Frontal cortex (tissue), 4 donors: ENCODE measurements at places on chromosomes 6 and 20.

DNA sequence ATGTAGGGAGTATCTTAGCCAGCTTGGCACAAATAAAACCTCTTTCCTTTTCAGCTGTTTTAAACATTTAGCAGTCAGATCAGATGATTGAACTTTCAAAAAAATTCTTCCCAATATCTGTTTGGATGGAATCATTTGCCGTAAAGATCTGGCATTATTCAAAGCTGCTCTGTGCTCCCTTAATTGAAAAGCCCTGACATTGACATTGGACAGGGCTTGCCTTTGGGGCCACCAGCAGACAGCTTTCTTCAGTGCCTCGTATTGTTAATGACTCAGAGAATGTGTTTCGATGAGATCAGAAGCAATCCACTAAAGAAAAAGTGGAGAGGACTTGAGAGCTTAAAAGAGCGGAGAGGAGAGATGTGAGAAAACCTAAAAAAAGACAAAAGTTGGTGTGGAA, 343.5 kb downstream of the NRN1 start:
- DNase-seq = no peak

GRCh38 chr6:150229436-150230163, 86.8 kb downstream of the PPP1R14C start:
- DNase-seq = no peak

GRCh38 chr20:52748285-52748932, 223.7 kb upstream of the TSHZ2 start:
- DNase-seq = no peak

GRCh38 chr6:53825532-53826321, 30.9 kb downstream of the LRRC1 start:
- no peak for DNase-seq

DNA sequence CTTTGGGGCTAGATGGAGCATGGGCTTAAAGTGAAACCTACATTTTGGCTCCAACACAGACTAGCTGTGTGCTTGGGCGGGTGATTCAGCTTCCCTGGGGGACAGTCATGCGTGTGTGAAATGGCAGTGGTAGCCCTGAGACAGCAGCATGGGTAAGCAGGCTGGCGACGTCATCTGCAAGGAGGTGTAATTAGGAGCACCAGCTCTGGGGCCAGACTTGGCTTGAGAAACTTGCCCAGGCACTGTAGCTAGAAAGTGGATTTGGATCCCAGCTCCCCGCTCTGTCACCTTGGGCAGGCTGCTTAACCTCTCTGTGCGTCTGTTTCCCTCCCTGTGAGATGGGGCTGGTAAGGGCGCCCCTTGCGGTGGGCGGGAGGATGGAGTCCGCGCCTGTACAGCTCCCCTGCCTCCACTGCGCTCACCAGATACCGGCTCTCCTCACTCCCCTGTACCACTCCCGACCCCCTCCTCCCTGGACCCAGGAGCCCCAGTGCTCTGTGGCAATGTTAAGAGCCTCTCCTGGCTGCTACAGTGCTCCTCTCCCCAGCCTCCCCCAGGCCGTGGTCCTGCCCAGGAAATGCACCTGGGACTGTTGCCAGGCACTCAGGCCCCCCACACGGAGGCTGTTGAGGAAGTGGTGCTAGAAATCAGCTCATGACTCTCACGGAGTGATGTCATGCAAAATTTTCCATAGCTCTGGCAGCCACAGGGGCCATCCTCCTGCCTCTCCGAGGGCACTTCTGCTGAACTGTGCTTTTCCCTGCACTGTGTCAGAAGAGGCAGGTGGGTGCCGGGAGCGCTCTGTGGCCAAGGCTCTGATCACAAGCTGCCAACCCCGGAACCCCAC, 44.6 kb downstream of the SYNJ2 start:
- no peak for DNase-seq

DNA sequence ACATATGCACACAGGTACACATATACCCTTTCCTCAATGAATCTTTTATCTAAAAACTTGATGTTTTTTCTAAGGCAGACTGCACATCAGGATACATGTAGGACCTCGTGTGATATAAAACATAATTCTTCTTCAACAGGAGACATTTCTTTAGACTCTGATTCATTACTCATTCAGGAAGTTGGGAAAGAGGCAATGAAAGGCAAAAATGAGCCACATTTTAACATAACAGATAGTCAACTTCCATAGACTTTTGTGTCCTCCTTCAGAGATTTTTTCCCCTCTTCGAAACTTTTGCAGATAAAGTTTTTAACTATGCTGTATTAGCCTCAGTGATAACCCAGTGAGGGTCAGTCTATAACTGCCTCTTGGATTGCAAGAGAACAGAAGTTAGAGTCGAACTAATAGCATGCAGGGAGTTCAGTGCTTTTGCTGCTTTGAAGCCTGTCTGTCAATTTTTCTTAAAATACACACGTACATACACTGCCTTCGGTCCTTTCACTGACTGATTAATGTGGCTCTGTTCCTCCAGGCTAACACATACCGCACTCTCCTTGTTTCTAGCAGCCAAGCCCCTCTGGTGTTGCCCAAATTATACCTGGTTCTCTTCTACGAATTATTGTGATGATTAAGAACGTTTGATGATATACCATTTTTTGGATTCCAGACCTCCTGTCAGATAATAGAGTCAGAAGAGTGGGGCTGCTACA, 562.5 kb upstream of the MAP3K7 start:
- DNase-seq = no peak

GRCh38 chr6:143674483-143675381, 3.0 kb upstream of the PHACTR2 start:
- DNase-seq = no peak

DNA sequence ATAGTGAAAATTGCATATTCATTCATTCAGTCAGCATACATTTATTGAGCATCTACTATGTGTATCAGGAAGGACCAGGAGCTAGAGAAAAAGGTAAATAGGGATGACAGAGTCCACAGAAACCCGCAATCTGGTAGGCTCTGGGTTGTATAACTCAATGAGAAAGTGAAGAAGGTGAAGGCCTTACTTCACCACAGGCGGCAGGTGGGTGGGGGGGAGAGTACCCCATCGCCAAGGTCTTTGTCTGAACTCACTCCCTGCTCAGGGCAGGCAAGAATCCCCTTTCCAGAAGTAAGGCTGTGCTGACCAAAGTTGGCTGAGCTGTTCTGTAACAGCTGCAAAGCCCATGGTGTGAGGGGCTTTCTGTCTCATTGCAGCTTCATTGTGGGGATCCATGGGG, 81.3 kb downstream of the CDH26 start:
- DNase-seq = no peak

- DNase-seq = peak; percentile 54
These were observed 659 bp downstream of the TAF4 start for GRCh38 chr20:62064770-62065673.

DNA sequence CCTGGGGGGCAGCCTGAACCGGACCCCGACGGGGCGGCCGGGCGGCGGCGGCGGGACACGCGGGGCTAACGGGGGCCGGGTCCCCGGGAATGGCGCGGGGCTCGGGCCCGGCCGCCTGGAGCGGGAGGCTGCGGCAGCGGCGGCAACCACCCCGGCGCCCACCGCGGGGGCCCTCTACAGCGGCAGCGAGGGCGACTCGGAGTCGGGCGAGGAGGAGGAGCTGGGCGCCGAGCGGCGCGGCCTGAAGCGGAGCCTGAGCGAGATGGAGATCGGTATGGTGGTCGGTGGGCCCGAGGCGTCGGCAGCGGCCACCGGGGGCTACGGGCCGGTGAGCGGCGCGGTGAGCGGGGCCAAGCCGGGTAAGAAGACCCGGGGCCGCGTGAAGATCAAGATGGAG, 636 bp downstream of the SRF start:
- no peak for DNase-seq

GRCh38 chr20:38196592-38196991, 31.5 kb upstream of the TGM2 start:
- no peak for DNase-seq

DNA sequence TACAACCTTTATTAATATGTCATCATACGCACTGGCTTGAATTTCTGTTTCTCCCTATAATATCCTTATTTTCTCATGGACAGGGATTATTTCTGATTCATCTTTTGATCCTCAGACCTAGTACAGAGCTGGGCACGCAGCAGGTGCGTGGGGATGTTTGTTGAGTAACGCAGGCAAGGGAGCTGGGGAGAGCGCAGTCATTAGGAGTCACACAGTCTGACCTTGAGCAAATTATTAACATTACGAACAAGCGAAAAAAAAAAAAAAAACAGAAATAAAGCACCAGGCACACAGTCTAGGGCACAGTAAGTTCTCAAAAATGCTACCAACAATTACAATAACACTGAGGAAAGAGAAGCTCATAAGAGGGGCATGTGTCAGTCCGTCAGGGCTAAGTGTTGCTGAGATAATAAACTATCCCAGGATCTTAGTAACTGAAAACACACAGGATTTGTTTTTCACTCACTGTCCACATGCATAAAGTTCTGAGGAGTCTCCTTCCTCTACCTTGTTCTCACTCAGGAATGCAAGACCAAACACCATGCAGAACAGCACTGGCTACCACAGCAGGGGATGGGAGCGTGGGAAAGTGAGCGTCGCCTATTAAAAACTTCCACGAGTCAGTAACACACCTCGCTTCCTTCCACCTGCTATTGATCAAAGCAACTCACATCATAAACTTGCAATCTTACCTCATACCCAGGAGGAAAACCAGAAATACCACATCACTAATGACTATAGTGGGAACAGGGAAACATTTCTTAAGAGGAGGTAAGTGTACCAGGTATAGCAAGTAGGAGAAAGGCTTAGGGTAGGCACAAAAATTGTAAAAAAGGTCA, 56.9 kb downstream of the PDE10A start:
- no peak for DNase-seq

DNA sequence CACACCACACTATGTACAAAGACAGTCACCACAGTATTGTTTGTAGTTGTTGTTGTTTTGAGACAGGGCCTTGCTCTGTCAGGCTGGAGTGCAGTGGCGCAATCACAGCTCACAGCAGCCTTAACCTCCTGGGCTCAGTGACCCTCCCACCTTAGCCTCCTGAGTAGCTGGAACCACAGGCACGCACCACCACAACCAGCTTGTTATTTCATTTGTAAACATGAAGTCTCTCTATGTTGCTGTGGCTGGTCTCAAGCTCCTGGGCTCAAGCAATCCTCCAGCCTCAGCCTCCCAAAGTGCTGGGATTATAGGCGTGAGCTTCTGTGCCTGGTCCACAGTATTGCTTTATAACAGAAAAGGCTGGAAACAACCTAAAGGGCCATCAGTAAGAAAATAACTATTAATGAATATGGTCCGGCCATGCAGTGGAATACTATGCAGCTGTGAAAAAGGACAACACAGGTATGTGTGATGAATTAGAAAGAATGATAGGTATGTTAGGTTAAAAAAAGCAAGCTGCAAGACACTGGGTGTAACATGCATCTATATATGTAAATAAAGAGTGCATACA, 30.0 kb upstream of the PTGIS start:
- no peak for DNase-seq

DNA sequence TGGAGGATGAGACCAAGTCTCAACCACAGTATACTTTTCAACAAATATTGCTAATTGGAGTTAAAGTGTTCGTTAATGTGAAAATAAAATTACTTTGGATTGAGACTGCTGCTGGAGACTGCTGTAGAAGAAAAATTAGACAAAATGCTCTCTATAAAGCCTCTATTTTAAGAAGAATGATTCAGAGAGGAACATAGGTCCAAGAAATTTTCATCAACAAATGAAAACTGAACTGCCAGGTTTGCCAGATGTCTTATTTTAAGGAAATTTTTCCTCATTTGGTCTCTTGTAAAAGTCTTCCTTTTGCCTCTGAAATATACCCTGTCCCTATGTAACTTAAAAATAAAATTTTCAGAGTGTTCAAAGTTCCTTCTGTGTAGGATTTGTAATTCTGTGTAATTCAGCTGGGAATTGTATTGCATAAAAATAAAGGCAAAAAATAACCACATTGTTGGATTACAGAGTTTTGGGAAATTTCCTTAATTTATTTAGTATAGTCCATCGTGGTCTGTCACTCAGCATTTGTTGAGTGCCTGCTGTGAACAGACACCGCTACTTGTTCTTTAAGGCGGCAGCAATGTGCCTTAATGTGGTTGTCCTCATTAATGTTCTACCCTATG, 27.4 kb downstream of the ANKS1A start:
- no peak for DNase-seq

DNA sequence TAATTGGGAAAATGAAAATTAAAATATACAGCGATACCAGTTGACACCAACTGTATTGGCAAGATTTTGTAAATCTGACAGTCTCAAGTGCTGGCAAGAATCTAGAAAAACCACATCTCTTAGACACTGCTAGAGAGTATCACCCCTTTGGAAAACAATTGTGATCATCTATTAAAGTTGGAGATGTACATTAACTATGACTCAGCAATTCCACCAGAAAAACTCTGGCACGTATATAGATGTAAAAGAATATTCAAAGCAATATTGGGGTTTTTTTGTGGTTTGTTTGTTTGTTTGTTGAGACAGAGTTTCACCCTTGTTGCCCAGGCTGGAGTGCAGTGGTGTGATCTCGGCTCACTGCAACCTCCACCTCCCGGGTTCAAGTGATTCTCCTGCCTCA, 142.9 kb downstream of the HACE1 start:
- DNase-seq = no peak

DNA sequence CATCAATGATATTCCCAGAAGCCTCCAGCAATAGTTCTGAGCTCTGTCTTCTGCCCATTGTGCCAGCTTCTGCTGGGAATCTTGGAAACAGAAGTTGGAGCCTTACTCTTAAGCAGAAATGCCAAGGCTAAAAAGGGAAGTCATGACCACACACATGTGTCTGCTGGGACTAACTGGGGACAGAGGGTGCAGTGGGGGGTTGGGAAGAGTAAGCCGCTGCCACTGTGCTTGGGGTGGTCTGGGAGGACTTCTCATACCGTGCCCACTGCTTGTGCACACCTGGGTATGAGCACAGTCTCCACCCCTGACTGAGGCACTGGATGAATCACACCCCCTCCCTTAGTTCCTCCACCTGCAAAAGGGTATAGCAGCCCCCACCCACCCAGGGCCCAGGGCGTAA, 90.7 kb downstream of the CDC5L start:
- DNase-seq = no peak

- DNase-seq = no peak
These were observed 114.8 kb downstream of the RPS12 start for GRCh38 chr6:132929141-132929540.

DNA sequence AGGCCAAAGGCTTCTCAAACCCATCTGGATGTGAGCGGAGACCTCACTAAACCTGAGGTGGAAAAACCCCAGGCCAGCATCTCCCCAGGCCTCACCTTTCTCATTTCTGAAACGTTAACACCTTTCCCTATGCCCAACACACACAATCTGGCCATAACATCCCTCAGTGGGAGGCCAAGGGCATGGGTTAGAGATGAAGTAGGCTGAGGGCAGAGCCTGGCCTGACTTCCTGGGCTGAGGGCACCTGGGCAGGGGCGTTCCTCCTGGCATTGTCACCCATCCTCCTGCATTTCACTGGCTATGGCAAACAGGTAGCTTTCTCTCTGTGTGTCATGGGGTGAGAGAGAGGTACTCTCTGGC, 8.4 kb downstream of the MOCS1 start:
- no peak for DNase-seq

DNA sequence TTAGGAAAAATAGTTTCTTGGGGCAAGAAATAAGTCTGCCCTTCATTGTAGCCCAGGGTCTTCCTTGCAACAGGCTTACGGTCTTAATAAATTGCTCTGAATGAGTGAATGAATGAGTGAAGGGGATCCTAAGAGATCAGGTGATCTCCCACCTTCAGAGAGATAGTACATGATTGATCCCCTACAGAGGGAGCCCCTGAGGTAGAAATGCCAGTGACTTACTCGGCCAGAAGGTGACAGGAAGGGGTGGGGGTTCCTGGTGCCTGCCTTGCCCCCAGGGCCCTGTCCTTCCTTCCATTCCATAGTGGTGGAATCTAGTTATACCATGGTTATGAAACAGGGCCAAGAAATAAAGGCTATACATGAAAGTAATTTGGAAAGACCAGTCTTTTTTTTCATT, 215.3 kb upstream of the SSTR4 start:
- DNase-seq = no peak
